ENCODE measurements at places on chromosomes 2 and 18. TPM values are rescaled to one million over a fixed set of nuclear protein-coding genes. Genes with fewer than 3 reads are reported as not detected.

Gene IL1R1
- 541 TPM for total RNA-seq

Gene ABCB11
- 0.37 TPM for total RNA-seq

DNA sequence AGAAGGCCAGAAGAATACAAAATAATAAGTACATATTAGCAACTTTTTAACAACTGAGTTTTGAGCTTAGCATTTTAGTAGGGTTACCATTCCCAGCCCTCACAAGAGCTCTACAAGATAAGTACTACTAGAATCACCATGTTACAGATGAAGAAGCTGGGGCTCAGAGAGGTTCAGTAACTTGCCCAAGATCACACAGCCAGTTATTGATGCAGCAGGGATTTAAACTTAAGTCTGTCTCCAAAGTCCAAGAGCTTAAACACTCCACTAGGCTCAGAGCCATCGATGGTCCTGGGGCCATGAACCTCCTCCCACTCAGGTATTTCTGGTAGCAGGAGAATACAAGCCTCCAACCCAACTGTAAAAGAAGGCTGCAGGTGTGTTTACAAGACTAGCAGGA lies 30.8 kb downstream of the TNS1 start:
- no peak for DNase-seq

- no peak for DNase-seq
Observed at GRCh38 chr2:8858910-8859309, 21.5 kb upstream of the KIDINS220 start.

Gene SLC9A4
- total RNA-seq = not detected

Gene LNPK
- 37.4 TPM for total RNA-seq

DNA sequence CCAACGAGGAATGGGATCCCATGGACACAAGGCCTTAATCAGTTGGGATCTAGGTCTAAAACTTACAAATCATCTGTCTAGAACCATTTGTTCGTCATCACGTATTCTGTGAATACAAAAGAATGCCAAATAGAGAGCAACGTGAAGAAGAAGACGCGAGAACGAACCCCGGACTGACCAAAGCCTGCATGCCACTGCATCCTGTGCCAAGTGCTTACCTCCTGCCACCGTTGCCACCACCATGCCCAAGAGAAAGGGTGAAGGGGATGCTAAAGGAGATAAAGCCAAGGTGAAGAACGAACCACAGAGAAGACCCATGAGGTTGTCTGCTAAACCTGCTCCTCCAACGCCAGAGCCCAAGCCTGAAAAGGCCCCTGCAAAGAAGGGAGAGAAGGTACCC lies 30.2 kb downstream of the ITSN2 start:
- no peak for DNase-seq

- no peak for DNase-seq
Observed at GRCh38 chr18:46560671-46561045, 96.4 kb downstream of the LOXHD1 start.

Gene CPO
- total RNA-seq = not detected

DNA sequence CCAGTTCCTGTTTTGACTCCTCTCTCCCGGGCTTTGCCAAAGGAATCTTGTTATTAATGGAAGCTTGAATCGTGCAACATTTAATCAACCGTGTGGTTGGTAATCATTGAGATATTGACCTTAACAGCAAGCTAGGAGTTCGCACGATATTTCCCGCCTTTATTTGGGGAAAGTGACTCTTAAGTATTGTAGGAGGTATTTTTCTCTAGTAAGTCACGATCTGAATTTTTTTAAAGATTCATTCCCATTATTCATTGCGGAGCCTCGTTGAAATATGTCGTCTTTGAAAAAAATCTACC lies 663 bp downstream of the NUP35 start:
- no peak for DNase-seq

GRCh38 chr2:191758518-191759507 lies 80.9 kb downstream of the NABP1 start:
- no peak for DNase-seq
